ENCODE measurements at places on chromosomes 5 and 9. TPM values are rescaled to one million over a fixed set of nuclear protein-coding genes. Genes with fewer than 3 reads are reported as not detected.

DNA sequence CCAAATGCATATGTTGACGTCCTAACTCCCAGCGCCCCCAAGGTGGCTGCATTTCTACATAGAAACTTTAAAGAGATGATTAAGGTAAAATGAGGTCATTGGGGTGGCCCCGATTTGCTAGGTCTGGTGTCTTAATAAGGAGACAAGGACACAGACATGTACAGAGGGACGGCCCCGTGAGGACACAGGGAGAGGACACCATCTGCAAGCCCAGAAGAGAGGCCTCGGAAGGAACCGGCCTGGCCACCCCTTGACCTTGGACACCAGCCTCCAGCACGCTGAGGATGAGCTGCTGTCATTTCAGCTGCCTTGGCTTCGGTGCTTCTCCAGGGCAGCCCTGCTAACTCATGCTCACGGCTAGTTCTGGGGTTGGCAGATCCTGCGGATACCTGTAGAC lies 73.2 kb downstream of the MRPL36 start:
- no peaks in the 10 kb centered on the region for H3K36me3 ChIP-seq
- no peaks in the 10 kb centered on the region for H3K4me1 ChIP-seq
- DNase-seq = no peak
- no peak overlapping the region for H3K27ac ChIP-seq
- H3K4me3 ChIP-seq = no peak overlapping the region

GRCh38 chr5:175840050-175840841 lies 31.1 kb upstream of the CPLX2 start:
- H3K4me1 ChIP-seq = no peaks in the 10 kb centered on the region
- H3K27me3 ChIP-seq = no peaks in the 10 kb centered on the region
- no peak overlapping the region for H3K27ac ChIP-seq
- no peak overlapping the region for H3K4me3 ChIP-seq
- no peak for DNase-seq
- H3K36me3 ChIP-seq = no peaks in the 10 kb centered on the region

FGD3 gene
- 0.29 TPM for total RNA-seq

DNA sequence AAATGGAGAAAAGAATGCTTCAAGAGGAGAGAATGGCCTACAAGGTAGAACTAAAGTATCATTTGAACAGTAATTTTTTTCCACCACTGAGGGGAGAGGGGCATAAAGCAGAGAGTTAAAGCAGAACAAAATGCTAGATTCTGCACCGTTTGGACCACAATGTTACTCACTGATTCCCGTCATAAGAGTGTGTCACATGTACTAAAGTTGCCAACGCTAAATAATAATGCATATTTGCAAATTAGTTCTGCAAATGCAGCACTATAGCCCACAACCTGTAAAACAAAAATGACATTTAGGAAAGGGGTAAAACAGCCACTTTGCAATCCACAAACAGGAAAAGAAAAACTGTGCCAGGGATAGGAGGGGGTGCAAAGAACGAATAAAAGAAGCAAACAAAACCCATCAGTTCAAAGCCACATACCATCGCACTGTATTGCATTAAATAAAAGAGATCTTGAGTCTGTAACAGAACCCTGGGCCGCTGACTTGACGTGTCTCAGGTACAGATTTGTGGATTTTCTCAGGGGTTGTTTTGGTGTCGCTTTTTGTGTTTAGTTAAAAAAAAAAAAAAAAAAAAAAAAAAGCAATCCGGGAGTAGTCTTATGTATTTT lies 7.7 kb upstream of the NFIB start:
- DNase-seq = no peak
- no peaks in the 10 kb centered on the region for H3K4me1 ChIP-seq
- peak overlapping the region; percentile 70 for H3K4me3 ChIP-seq
- H3K27me3 ChIP-seq = no peaks in the 10 kb centered on the region

DNA sequence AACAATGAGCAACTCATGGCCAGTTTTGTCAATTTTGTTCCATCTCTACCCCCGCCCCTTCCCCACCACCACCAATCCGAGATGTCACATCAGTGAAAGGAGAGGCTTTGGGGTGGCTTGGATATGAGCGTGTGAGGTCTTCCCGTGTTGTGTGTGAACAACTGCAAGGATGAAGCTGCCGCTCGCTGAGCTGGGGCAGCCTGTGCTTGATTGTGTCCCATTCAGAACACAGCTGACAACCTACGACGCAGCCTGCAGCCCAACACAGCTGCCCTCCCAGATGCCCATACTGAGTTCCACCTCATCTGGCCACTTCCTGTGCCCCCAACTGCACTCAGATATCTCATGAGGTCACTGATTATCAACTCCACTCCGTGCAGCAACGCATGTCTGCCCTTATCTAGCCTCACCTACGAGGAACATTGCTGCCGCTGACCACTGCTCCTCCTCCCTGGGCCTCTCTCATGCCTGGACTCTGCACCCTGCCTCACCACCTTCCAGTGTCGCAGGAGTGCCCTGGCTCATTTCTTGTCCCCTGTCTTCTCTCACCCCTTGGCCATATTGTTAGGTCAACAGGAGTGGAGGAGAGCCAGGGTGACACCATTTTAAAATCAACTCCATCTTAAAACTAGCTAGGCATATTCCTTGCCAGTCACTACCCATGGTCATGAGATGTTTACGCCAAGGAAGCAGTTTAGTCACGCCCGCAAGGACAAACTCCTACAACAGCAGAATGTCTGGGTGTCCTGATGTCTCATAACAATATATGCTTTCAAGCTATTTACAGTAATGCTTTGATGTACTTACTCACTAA lies 7.3 kb upstream of the IL4 start:
- no peak overlapping the region for H3K4me3 ChIP-seq
- no peak overlapping the region for H3K27ac ChIP-seq
- H3K4me1 ChIP-seq = no peaks in the 10 kb centered on the region
- DNase-seq = no peak

DNA sequence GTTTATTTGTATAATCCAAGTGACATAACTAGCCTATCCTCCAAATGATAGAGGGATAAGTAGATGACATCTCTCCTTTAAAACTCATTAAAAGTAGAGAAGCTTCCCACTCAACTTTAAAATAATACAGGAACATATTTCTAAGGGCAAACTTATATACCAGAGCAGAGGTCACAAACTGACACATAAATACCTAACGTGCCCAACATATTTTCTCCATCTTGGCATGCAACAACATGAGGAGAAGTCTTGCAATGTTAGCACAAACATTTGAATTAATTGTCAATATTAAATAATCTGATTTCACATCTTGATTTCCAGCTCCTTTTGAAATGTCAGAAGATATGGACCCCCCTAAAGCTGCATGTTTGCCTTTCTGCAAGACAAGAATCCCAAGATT lies 335.0 kb downstream of the DEPDC1B start:
- no peak overlapping the region for H3K27ac ChIP-seq
- H3K27me3 ChIP-seq = no peaks in the 10 kb centered on the region
- no peak overlapping the region for H3K4me3 ChIP-seq
- H3K36me3 ChIP-seq = no peaks in the 10 kb centered on the region
- H3K4me1 ChIP-seq = no peaks in the 10 kb centered on the region

DNA sequence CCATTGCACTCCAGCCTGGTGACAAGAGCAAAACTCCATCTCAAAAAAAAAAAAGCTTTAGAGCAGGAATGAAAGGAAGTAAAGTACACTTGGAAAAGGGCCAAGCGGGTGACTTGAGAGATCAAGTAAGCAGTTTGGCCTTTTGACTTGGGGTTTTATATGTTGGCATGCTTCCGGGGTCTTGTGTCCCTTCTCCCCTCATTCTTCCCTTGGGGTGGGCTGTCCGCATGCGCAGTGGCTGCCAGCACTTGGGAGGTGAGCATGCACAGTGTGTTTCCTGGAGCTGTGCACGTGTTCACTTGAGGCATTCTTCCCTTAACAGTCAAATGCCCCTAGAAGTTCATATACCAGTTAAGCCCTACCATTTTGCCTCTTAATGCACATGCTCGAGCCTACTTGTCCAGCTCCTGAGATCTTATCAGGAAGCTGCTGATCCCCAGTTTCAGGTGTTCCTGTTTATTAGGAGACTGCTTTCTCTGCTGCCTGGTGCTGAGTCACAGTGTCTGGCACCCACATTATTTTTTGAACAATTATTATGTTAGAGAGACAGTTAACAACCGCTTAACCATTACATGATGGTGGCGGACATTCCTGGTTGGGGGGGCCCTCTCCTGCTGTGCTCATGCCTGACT lies 32.6 kb upstream of the PRRC2B start:
- H3K27ac ChIP-seq = no peak overlapping the region
- no peaks in the 10 kb centered on the region for H3K36me3 ChIP-seq
- H3K4me3 ChIP-seq = no peak overlapping the region
- DNase-seq = no peak
- H3K4me1 ChIP-seq = no peaks in the 10 kb centered on the region

- no peaks in the 10 kb centered on the region for H3K4me1 ChIP-seq
- no peaks in the 10 kb centered on the region for H3K27me3 ChIP-seq
- H3K36me3 ChIP-seq = no peaks in the 10 kb centered on the region
- no peak overlapping the region for H3K27ac ChIP-seq
- H3K4me3 ChIP-seq = no peak overlapping the region
Observed at GRCh38 chr9:81028504-81028903, 660.8 kb downstream of the TLE1 start.

NUTM2G gene
- total RNA-seq = not detected

GRCh38 chr9:129480227-129480626 lies 140.7 kb downstream of the C9orf50 start:
- DNase-seq = no peak
- H3K27me3 ChIP-seq = no peaks in the 10 kb centered on the region
- H3K36me3 ChIP-seq = no peaks in the 10 kb centered on the region
- H3K4me1 ChIP-seq = peaks cover 16% of the 10 kb centered on the region

AQP7 gene
- 2.1 TPM for total RNA-seq

DNA sequence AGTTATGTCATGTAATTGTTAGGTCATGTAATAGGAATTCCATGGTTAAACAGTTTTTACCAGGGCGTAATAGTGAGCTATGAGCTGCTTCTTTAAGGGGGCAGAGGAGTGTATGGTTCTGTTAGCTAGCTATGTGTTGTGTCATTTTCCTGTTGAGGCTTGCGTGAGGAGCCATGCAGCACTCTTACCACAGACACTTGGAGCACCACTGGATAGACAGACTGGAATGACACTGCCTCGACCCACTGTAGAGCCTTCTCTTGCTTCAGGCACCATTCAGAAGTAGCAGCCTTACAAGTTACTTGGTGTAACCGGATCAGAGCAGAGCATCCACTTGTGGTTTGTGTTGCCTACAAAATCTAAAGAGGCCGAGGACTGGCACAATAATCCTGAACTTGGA lies 28.3 kb upstream of the STOM start:
- no peak overlapping the region for H3K27ac ChIP-seq
- H3K27me3 ChIP-seq = no peaks in the 10 kb centered on the region
- no peak for DNase-seq
- H3K4me3 ChIP-seq = no peak overlapping the region
- H3K36me3 ChIP-seq = no peaks in the 10 kb centered on the region
- no peaks in the 10 kb centered on the region for H3K4me1 ChIP-seq

- no peak for DNase-seq
- no peaks in the 10 kb centered on the region for H3K36me3 ChIP-seq
- H3K27ac ChIP-seq = peak overlapping the region; percentile 57
- peaks cover 6% of the 10 kb centered on the region for H3K4me1 ChIP-seq
- peak overlapping the region; percentile 53 for H3K4me3 ChIP-seq
Observed at GRCh38 chr9:34328500-34328986, 525 bp downstream of the KIF24 start.

DNA sequence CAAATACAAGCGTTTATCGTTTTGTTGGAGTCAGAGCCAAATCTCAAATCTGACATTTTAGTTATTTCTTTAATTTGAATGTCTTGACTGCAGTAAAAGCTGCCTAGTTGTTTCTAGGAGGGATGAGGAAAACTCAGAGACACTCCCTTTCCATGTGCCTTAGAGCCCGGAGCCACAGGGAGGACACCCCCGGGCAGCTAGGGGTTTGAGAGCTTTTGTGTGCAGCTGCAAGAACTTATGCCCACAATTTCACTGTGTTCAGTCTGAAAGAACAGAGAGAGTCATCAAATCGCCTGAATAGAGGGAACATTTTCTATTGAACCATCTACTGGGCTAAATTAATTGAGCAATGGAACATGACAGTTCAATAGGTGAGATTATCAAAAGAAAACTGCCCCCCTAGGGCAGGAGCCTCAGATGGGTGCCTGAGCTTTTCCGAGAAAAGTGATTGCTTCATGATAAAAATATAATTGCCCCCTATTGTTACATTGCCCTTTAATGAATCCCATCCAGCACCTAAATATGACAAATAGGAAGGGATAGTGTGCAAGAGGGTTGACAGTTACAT lies 709.3 kb upstream of the RGMB start:
- H3K4me1 ChIP-seq = no peaks in the 10 kb centered on the region
- H3K4me3 ChIP-seq = no peak overlapping the region
- DNase-seq = no peak
- no peaks in the 10 kb centered on the region for H3K27me3 ChIP-seq

DNA sequence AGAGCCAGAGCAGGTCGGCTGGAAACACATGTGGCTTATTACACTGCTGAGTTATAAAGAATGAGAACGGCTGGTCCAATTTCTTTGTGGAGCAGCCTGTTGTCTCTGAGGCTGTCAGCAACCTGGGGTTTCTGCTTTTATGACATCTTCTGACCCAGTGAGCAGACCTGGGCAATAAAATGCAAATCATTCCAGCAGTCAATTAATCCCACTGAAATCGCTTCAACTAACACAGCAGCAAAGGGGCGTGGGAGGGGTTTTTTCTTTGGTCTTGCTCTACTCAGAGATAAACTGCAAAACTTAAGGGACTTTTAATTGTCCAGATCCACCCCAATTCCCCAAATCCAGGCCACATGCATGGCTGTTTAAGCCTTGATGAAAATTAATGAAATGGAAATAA lies 215.7 kb downstream of the SLIT3 start:
- H3K27me3 ChIP-seq = no peaks in the 10 kb centered on the region
- no peak for DNase-seq
- H3K4me1 ChIP-seq = no peaks in the 10 kb centered on the region
- no peaks in the 10 kb centered on the region for H3K36me3 ChIP-seq
- H3K27ac ChIP-seq = no peak overlapping the region

GRCh38 chr9:14766299-14766698 lies 43.8 kb upstream of the CER1 start:
- no peaks in the 10 kb centered on the region for H3K4me1 ChIP-seq
- no peaks in the 10 kb centered on the region for H3K36me3 ChIP-seq
- no peak for DNase-seq
- no peaks in the 10 kb centered on the region for H3K27me3 ChIP-seq
- H3K4me3 ChIP-seq = no peak overlapping the region

KLF9 gene
- 146 TPM for total RNA-seq

DNA sequence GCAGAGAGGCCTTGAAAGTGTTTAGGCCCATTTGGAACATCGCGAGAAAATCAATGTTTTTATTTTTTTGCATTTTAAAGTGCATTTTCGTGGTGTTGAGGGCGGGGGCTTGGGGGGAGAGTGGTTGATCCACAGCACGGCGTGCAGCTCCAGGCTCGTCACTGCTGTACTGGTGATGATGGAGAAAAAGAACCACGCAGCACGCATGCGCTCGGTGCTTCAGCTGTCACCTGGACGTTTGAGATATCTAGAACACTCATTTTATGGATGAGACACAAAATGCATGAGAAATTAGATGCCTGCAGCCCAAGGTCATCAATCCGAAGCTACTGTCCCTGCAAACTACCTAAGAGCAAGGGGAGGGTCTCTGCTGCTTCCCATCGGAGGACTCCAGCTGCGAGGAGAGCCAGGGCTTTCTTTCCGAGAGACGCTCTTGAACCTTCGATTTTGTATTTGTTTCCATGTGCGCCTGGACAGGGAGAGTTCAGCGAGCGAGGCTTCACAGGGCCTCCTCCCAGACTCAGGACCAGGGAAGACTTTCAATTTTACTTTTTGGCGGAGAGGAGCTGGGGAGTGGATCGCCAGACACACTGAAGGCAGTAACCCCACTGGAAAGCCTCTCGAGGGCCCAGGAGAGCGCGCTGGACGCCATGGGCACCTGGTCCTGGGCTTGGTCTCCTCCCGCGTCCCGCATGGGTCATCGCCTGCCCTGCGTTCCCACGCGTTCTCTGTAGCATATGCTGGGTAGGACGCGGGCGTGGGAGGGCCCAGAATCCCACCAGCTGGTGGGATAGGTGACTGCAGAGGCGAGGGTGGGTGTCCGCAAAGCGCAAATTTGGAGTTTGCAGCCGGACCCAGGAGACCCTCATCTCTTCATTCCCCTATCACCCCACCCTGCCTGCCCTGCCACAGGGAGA lies 2.5 kb downstream of the DMRT2 start:
- H3K36me3 ChIP-seq = no peaks in the 10 kb centered on the region

Data from uterus (tissue), 4 donors.